GM23248 (cell line): ENCODE measurements at places on chromosomes 1 and 21.

DNA sequence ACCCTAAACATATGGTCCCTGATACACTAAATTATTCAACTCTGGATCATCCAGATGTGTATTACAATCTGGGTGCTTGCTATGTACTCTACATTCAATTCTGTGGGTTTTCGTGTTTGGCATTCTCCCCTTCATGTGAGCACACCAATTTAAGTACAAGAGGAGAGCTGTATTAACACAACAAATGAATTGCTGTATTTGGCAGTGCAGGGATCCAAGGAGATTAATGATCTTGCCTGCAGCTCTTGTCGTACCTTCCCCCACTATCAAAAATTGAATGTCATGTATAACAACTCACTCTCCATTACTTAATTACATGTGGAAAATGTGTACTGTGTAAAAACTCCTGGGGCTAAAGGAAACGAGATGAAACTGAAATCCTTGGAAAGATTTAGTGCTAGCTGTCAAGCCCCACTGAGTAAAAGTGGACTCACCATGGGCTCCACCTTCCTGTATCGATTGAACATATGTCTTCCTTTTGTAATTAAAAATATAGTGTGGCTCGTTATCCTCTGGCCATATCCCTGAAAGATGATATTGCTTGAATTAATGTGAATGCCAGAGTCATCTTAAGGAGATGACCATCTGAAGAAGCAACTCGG, 172.2 kb upstream of the L1TD1 start:
- no peak for DNase-seq

- no peak for DNase-seq
These were observed 156.6 kb downstream of the TRABD2B start for GRCh38 chr1:47840393-47841190.

GRCh38 chr1:150554086-150554452, 4.9 kb downstream of the ADAMTSL4 start:
- DNase-seq, result no peak

- DNase-seq, result no peak
These were observed 1.8 kb upstream of the MTFR1L start for GRCh38 chr1:25817840-25818501.

DNA sequence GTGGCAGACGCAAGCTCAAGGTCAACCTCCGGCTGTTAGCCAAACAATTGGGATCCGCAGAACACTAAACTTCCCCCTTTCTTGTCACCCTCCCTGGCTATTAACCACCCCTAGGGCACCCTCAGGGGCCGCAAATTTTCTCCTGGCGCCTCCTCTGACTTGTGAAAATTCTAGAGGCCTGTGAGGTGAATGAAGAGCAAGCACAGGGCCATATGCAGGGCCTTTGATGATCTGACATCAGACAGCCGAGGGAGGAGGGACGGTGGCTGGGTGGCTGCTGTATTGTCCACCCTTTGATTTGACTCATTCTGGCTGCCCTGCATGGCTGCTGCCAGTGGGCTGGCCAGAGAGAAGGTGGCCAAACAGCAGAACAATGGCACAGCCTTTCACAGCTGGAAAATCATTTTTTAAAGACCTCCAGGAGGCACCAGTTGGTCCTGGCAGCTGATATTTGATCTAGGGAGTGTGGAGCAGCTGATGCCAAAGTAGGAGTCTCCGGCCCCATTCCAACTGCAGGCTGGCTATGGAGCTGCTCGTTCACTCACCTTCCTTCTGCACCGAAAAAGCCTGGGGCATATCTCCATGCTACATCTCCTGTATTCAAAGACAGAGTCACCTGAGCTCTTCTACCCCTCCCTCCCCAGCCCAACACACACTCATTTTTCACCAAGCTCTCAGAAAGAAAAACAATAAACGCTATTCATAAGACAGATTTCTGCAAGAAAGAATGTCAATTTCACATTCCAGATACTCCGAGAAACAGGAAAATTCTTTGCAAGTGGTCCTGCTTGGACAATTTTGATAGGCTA, 44.9 kb upstream of the BARHL2 start:
- no peak for DNase-seq

DNA sequence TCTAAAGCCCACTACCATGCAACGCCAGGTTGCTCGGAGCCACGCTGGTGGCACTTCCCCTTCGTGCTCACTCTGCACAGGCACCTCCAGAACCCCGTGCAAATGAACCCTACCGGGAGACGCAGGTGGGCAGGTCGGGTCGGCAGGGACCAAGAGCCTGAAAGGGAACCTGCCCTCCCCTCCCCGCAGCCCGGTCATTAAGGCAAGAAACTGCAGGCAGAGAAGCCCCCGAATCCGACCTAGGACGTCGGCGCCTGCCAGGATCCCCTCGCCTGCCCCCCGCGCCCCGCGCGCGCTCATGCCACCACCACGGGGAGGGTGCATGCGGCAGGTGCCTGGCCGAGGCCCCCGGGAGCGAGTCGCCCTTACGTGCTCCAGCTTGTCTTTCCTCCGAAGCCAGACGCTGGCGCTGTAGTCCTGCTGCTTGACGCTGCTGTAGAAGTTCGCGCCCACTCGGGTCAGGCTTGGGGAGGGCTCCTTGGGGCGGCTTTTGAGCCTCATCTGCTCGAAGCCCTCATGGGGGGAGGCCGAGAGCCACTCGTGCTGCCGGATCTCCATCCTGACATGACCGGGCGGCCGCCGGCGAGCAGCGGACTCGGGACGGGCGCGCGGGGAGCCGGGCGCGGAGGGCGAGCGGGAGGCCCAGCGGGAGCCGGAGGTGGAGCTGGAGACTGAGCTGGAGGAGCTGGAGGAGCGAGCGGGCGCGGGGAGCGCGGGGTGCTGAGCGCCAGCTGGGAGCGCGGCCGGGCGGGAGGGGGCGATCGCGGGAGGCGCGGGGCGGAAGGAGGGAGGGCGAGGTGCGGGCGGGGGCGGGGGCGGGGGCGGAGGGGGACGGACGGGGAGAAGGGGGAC, 552 bp downstream of the PLD5 start:
- DNase-seq, result peak; percentile 45

- no peak for DNase-seq
These were observed 49.8 kb downstream of the ADAMTS1 start for GRCh38 chr21:26795412-26795805.

DNA sequence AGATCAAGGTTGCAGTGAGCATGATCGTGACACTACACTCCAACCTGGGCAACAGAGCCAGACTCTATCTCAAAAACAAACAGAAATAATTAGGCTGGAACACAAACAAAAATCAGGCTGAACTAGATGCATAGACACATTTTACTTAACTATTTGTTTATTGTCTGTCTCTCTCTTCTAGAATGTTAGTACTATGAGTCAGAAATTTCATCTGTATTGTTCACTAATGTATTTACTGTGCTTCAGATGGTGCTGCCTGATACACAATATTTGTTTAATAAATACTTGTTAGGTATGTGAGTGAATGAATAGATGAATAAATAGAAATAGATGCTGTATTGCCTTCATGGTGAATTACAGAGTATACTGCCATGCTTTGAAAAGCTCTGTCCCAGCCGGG, 6.0 kb upstream of the LIN28A start:
- peak; percentile 32 for DNase-seq

- DNase-seq, result no peak
These were observed 11.8 kb upstream of the PAX7 start for GRCh38 chr1:18618546-18619466.

GRCh38 chr1:2442661-2443060, 30.3 kb upstream of the PEX10 start:
- no peak for DNase-seq

- no peak for DNase-seq
These were observed 25.9 kb downstream of the CITED4 start for GRCh38 chr1:40836283-40836682.

GRCh38 chr1:44405798-44406736, 1.0 kb downstream of the RNF220 start:
- DNase-seq, result peak; percentile 30

- peak; percentile 44 for DNase-seq
These were observed 6.6 kb downstream of the CMPK1 start for GRCh38 chr1:47340227-47340626.

DNA sequence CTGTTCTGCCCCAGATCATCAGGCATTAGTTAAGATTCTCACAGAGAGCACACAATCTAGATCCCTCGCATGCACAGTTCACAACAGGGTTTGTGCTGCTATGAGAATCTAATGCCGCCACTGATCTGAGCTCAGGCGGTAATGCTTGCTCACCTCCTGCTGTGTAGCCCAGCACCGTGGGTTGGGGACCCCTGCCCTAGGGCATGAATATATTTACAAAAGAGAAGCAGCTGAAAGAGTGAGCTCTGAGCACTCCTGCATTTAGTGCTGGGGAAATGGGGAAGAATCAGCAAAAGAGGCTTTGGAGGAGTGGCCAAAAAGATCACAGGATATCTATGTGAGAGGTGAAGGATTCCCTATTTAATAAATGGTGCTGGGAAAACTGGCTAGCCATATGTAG, 5.6 kb downstream of the CFAP57 start:
- DNase-seq, result no peak

DNA sequence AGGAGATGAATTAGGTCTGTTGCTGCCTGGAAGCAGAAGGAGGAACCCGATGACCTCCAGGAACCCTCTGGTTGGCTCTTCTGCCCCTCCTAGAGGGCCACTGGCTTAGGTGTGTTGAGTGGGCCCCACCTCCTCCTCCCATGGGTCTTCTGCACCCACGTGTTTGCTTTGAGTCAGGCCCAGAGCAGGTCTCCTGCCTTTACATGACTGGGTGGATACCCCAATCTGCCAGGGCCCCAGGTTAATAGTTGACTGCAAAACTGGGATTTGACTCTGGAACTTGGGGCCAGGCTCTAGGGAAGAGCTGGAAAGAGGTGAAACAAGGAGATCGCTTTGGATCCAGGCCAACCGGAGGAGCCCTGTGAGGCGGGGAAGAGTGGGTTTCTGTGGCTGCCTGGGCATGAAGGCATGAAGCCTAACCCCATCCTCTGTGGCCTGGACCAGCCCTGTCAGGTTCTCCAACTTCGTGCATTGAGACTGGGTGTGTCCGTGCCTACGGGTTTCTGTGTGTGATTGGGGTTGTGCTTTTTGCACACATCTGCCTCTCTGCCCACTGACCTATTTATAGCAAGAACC, 7.8 kb upstream of the LAD1 start:
- DNase-seq, result no peak

- peak; percentile 53 for DNase-seq
These were observed 364 bp upstream of the BCAR3 start for GRCh38 chr1:93681989-93682412.

- DNase-seq, result peak; percentile 61
These were observed 18.3 kb upstream of the PADI4 start for GRCh38 chr1:17289721-17290120.

GRCh38 chr1:59007429-59007819, 223.6 kb upstream of the JUN start:
- DNase-seq, result peak; percentile 66

GRCh38 chr1:225156254-225156653, 226.8 kb downstream of the DNAH14 start:
- peak; percentile 1 for DNase-seq

- DNase-seq, result peak; percentile 99
These were observed 14.4 kb downstream of the CD58 start for GRCh38 chr1:116556289-116557006.

DNA sequence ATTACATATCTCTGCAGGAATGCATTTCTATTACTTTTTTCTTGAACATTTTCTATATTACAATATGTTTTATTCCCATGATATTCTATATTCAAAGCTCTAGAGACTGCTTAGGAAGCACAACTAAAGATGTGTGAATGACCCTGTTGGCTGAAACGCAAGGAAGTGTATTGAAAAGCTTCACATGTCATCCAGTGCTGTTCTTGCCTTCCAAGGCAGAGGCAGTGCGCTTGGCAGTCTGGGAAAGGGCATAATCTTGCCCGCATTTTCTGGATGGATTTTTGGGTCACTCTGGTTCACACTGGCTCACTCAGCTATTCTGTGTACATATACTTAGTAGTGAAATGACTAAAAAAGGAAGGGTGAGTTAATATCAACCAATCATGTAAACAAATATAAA, 262.4 kb downstream of the PTPRC start:
- no peak for DNase-seq

- no peak for DNase-seq
These were observed 19.8 kb downstream of the ATP6V1G3 start for GRCh38 chr1:198520524-198521254.

- no peak for DNase-seq
These were observed 455.6 kb upstream of the ZP4 start for GRCh38 chr1:238346340-238346739.

GRCh38 chr1:222048094-222048595, 306.3 kb upstream of the DUSP10 start:
- peak; percentile 81 for DNase-seq

GRCh38 chr1:205329719-205330118, 8.2 kb upstream of the NUAK2 start:
- no peak for DNase-seq

DNA sequence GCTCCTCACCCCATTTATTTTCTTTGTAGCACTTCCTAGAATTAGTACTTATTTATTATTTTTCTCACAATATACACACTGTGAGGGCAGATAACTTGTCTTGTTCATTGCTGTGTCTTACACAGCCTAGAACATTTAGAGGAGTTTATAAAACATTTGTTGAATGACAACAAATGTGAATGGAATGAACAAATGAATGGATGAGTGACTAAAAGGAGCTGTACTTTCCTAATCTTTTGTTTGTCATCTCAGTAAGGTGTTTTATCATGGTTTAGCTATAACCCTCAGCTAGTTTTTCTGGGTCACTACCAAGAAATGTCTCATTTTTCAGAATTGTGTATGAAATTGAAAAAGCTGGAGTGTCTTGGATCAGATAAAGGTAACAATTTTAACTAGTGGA, 239.3 kb upstream of the KCNK2 start:
- peak; percentile 70 for DNase-seq

DNA sequence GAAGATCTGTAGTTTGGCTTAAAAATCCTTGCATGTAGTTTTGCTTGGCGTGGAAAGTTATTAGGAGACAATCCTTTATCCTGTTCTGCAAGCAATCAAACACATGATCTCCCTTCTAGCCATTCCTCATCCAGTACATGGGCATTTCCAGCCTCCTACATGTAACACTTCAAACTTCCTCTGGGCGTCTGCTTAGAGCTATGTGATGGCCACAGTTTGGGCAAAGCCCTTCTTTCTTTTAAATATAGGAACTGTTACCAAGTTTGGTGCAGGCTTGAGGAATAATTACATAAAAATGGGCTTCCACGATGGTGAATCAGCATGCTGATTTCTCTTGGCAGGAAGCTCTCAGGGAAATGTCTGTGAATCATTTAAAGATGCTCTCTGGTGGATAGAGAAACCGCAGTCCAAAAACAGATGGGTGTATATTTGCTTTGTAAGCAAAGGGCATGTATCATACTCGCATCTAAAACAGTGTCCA, 176.9 kb upstream of the FMN2 start:
- peak; percentile 94 for DNase-seq

- DNase-seq, result no peak
These were observed 24.6 kb downstream of the RPS6KA1 start for GRCh38 chr1:26553942-26554682.

- no peak for DNase-seq
These were observed 125.0 kb downstream of the AKT3 start for GRCh38 chr1:243725075-243725474.

GRCh38 chr1:246709835-246710234, 14.4 kb upstream of the SCCPDH start:
- no peak for DNase-seq

- DNase-seq, result no peak
These were observed 12.6 kb downstream of the NPL start for GRCh38 chr1:182802006-182802803.

GRCh38 chr1:198185146-198185545, 28.3 kb downstream of the NEK7 start:
- DNase-seq, result no peak

GRCh38 chr1:68237040-68237439, 4.7 kb upstream of the WLS start:
- DNase-seq, result no peak

- DNase-seq, result no peak
These were observed 13.4 kb upstream of the RNF223 start for GRCh38 chr1:1087351-1088028.
